ENCODE measurements at places on chromosomes 7 and 10. TPM values are rescaled to one million over a fixed set of nuclear protein-coding genes. Genes with fewer than 3 reads are reported as not detected.

Gene OR2A1
- not detected for total RNA-seq

Gene GPR26
- not detected for total RNA-seq

Gene DUSP5
- total RNA-seq = 6.8 TPM

Gene DGKI
- 1.4 TPM for total RNA-seq

Gene GNAT3
- not detected for total RNA-seq

Gene NOS3
- total RNA-seq = 2.9 TPM

Gene MPP7
- not detected for total RNA-seq
